ENCODE measurements at places on chromosomes 3 and 15.

DNA sequence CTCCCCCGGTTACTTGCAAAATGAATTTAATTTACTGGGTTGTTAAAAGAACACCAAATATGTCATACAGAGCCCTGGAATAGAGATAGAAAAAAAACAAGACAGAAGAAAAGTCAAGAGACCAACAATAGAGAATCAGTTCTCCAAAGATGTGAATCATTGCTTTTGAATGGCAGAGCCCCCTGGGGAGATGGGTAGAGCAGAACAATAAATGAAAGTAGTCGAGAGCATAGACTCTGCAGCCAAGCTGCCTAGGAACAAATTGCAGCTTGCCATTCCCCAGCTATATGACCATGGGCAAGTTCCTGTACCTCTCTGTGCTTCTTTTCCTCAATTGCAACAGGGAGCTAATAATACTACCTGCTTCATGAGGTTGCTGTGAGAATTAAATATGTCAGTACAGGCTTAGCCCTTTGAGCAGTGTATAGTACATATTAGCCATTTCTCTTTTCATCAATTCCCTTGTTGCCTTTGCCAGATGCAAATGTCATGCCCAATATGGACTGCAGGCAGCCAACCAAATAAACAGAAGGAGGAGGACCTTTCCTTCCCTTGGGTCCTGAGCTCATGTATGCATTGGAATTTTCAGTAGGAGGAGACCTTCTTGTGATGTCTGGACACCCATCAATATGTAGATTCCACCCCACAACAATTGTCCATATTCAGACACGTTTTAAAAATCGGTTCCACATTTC is 25.0 kb upstream of the BFSP2 start:
- DNase-seq: no peak

- no peak for DNase-seq
These were observed 56.6 kb upstream of the FAM3D start for GRCh38 chr3:58723173-58723572.

- DNase-seq: no peak
These were observed 110.2 kb downstream of the LRTM1 start for GRCh38 chr3:54817628-54818027.

GRCh38 chr15:78879517-78880241 is 7.0 kb downstream of the MORF4L1 start:
- DNase-seq: no peak

DNA sequence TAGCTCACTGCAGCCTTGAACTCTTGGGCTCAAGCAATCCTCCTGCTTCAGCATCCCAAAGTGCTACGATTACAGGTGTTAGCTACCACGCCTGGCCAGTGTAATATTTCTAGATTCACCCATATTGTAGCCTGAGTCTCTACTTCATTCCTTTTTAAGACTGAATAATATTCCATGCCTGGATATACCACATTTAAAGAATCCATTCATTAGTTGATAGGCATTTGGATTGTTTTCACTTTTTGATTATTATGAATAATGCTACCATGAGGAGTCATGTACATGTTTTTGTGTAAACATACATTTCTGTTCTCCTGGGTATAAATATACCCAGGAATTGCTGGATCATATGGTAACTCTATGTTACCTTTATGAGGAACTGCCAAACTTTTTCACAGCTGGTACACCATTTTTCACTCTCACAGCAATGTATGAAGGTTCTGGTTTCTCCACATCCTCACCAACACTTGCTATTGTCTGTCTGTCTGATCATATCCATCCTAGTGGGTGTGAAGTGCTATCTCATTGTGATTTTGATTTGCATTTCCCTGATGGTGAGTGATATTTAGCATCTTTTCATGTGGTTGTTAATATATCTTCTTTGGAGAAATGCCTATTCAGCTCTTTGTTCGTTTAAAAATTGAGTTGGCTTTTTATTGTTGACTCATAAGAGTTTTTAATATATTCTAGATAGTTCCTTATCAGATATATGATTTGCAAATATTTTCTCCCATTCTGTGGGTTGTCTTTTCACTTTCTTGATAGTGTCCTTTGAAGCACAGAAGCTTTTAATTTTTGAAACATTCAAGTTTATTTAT is 32.6 kb downstream of the EEFSEC start:
- DNase-seq: no peak
